Stimulated activated CD8-positive, alpha-beta memory T cell treated with anti-CD3 and anti-CD28 coated beads, Interleukin-4, amount 100 ng/mL, for 48 hours (primary cell): ENCODE measurements at places on chromosomes 3 and 15.
A peak's percentile ranks its signal among the peaks of the same experiment; 100 is the strongest.

DNA sequence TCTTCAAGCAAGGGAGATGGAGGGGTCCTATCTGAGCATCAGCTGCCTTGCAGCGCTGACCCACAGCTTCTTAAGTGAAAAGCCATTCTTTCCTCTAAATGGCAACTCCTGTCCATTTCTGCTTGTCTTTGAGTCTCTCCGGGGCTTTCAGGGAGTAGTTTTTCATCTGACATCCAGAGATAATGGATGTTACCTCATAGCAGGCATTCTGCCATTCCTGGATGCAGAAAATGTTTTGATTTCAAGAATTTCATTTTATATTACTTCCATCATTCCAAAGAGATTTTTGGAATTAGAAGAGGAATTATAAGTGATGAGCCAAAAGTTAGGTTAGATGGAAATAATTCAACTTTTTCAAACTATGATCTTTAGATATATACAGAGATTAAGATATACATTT is 44.9 kb upstream of the GABRG3 start:
- no peak for DNase-seq

GRCh38 chr3:32432045-32432710 is 40.5 kb downstream of the CMTM7 start:
- peak; percentile 31 for DNase-seq

- no peak for DNase-seq
Measured at GRCh38 chr3:188348435-188349244, 194.7 kb downstream of the LPP start.

DNA sequence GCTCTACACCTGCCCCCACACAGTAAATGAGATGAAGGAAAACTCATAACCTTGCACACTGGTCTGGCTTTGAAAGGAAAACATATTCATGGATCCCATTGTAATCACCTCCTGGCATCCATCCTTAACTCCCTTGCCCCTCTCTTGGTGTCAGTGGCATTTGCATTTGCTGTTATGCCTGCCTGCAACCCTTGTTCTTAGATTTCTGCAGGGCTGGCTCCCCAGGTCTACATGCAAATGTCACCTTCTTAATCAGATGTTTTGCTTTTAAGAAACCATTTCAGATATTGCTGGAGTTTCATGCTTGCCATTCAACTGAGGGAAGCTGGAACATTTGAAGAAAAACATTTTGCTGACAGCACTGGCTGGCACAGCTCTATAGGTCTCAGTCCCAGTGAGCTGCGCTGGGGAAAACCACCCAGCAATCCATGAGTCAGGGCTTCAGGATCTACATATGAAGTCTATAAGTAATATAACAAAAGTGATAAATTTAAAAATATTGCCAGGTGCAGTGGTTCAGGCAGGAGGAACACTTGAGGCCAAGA is 19.1 kb downstream of the LRRC2 start:
- no peak for DNase-seq

DNA sequence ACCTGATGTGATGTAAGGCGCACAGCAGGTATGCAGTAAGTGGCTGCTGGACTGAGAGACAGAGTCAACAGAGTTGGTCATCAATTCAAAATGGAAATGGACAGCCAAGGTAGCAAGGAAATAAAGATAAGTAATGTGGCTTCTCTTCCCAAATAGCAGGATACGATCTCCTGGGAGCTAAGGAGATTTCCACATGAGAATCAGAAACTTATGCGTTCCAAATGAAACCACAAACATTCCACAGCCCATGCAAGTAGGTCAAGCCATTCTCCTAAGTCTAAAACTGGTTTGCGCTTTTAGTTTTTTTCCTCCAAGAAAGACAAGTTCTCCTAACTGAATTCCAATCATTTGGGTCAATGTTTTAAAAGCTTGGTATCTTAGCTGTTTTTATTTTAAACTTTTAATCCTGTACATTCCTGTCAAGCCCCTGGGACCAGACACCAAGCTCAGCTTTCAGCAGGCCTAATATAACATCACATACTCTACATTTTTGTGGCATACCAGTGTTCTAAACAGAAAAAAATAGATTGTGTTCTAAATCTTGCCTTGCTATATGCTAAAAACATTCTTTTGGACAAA is 73.7 kb upstream of the TSPAN3 start:
- no peak for DNase-seq

- no peak for DNase-seq
Measured at GRCh38 chr3:22315925-22316324, 564.9 kb upstream of the ZNF385D start.

DNA sequence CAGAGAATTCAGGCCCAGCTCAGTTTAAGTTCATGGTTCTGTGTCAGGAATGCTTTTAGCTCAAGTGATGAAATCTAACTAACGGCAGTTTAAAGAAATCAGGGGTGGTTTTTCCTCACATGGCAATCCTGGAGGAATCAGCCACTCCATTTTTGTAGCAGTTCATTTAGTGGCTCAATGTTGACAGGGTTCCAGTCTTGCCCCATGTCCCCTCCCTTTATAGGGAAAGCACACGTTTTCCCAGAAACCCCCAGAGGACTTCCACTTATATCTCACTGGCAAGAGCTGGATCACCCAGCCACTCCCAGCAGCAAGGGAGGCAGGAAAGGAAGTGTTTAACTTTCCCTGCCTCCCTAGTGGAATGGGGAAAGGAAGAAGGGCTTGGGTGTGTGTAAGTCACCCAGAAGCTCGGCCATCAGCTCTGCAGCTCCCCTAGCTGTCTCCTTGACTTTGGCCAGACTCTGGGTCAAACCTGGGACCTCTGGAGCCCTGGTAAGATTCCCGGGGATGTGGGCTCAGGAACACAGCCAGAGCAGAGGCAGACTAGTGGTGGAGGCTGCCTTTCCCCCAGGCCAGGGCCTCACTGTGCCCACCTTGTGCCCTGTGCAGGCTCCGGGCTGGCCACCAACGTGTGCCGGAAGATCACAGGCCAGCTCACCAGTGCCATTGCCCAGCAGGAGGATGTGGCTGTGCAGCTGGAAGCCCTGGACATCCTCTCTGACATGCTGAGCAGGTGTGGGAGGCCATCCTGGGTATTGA is 11.3 kb downstream of the CAND2 start:
- DNase-seq, result no peak

DNA sequence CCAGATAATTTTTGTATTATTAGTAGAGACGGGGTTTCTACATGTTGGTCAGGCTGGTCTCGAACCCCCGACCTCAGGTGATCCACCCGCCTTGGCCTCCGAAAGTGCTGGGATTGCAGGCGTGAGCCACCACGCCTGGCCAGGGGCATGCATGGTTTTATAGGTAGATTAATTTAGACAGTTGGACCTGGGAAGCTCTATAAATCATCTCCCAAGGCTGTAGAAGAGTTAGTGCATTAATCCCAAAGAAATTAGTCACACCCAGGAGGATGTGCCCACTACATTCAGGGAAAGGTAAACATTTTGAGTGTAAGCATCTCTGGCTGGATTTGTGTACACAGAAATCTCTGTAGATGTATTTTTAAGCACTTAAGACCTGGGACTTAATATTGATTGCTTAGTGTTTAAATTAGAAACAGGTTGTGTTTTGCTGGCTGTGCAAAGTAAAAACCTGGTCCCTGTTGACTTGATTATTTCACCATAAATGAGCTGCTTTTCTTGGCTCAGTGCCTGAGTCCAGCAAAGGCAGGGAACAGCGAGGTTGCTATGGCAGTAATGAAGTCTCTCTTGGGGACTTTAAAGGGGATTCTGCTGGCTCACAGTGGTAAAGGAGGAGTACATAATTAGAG is 19.2 kb downstream of the EXOSC7 start:
- DNase-seq, result no peak

DNA sequence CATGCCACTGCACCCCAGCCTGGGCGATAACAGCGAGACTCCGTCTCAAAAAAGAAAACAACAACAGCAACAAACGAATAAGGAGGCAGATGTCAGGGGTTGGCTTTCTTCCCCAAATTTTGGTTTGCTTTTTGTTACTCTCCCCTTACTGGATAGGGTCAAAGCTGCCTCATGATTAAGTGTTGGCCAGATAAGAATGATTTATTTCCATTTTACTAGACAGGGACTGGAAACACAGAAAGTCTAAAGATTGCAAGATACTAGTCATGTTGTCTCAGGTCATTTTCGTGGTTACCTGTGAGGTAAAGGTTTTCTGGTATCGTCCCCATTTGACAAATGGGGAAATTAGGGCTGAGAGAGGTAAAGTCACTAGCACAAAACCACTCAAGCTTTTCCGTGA is 18.6 kb upstream of the ETV5 start:
- DNase-seq, result no peak

- DNase-seq, result no peak
Measured at GRCh38 chr15:96209285-96209735, 121.2 kb upstream of the NR2F2 start.

- no peak for DNase-seq
Measured at GRCh38 chr3:41662288-41662687, 299.6 kb downstream of the ULK4 start.

DNA sequence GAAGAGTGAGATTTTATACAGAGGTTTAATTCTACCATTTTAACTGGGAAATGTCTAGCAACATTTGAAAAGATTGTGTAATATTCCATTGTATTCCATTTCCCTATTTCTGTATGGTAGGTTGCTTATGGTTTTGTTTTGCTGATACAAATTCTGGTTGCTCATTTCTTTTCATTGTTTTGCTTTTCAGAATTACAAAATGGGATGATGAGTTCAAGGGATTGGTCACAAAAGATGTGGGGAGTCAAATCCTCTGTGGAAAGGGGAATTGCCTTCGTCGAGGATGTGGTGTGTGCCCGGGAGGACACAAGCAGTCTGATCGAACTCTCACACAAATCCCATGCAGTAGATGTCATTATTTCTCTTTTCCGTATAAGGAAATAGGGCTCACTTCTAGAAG is 18.3 kb downstream of the SLCO3A1 start:
- no peak for DNase-seq

GRCh38 chr3:39443530-39443929 is 23.9 kb upstream of the MOBP start:
- no peak for DNase-seq

GRCh38 chr15:77564938-77565337 is 67.8 kb downstream of the LINGO1 start:
- no peak for DNase-seq

DNA sequence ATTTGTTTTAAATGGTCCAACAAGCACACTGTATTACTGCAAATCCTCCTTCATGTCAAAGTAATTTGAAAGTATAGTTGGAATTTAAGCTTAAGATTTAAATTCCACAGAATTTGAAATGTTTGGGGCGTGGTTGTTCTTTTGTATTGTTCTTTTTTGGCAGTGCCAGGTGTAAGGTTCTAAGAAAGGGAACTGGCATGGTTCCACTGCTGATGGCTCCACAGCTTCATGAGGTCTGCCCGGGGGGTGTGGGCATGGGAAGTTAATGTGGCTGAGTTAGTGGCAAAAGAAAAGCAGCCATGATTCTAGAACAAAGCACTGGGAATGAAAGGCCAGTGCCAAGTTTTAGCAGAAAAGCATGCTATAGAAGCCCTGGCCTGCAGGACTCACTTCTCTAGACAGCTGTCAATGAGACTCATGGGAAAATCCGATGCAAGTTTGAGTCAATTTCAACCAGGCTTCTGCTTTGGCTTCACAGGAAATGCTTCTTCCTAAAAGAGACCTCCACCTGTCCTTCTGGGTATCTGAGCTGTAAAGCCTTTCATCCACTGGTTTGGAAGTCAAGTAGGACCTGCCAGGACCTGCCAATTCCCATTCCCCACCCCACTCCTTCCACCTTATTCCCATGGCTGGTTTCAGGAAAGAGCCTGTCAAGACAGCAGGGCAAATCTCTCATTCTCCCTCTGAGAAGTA is 18.9 kb downstream of the CDCP1 start:
- no peak for DNase-seq

DNA sequence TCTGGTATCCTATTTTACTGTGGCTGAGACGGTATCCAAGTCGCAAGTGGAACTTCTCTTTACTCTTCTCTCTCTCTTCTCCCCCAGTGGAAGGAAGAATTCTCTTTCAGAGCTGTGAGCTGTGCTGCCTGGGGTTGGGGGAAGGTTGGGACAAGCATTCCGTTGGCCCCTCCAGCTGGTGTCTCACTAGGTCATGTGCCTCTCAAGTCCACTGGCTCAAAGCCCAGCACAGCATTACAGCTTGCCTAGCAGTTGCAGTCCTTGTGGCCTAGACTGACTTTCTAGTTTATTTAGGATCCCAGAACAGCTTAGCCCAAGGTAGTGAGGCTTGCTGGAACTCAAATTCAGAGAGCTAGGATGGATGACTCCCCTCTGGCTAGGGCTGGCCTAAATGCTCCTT is 76.1 kb upstream of the SPATA16 start:
- DNase-seq, result no peak

DNA sequence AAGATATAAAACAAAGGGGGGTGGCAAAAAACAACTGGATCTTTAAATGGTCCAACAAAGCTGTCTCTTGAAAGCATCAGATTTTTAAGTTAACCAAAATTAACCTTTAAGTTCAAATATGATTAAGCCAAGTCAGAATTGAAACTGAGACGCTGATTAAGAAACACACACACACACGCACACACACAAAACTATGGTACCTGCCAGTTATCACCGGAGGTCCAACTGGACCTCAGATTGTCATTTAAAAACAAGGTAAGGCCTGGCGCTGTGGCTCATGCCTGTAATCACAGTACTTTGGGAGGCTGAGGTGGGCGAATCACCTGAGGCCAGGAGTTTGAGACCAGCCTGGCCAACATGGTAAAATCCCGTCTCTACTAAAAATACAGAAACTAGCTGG is 10.4 kb downstream of the ARF4 start:
- DNase-seq, result no peak

DNA sequence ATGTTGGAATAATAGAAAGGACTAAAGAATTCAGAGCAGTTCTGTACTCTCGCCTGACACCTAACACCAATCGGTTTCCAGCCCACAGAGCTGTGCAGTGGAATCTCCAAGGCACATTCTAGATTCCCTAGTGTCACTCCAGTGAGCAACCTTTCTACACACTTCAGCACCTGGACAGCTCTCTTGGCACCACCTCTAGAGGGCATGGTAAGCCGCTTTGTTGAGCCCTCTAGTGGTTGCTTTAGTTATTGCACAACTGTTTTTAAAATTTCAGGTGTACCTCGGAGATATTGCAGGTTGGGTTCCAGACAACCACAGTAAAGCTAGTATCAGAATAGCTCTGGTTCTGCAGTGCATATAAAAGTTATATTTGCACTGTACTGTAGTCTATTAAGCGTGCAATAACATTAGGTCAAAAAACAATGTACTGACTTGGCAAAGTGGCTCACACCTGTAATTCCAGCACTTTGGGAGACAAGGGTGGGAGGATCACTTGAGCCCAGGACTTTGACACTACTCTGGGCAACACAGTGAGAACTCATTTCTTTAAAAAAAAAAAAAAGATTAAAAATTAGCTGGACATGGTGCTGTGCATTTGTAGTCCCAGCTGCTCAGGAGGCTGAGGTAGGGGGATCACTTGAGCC is 26.5 kb upstream of the ERC2 start:
- peak; percentile 76 for DNase-seq

- no peak for DNase-seq
Measured at GRCh38 chr3:128484404-128485281, 8.4 kb downstream of the GATA2 start.

DNA sequence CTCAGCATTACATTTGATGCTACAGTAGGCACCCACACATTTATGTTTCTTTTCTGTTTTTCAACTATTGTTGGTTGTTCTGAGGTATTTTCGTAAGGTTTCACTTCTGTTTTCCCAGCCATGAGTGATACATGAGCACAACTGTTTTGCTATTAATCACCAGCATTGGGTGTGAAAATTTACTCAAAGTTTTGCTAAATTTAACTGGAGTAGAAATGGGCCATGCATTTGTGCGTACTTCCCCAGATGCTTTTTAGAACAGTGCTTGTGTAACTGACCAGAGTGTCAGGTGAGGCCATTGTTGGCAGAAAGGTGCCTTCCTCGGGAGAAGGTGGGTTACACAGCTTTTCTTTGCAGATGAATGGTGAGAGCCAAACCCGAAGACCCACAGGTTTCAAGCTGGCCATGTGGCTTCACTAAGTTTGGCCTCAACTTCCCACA is 70.4 kb downstream of the ST6GAL1 start:
- DNase-seq, result peak; percentile 28
